ENCODE measurements at places on chromosomes 11 and 22.
A peak's percentile ranks its signal among the peaks of the same experiment; 100 is the strongest.

DNA sequence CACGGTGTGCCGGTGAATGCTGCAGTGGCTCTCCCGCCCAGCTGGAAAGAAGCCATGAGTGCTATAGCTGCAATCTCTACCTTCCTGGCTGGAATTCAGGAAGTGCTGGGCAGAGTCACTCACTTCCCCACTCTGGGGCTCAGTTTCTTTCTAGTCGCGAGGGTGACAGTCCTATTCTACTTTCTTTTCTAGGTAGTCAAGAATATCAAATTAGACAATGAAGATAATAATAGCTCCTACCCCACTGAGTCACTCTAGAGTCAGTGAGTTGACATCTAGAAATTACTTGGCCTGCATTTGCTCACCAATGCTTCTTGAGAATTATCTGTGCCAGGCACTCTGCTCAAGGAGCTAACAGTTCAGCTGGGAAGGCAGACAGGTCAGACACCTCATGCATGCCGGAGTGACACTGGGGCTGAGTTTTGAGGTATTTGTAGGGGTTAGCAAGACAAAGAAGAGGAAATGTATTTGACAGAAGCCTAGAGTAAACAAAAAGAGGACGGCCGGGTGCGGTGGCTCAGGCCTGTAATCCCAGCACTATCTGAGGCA, 3.2 kb downstream of the CENPM start:
- peak; percentile 28 for DNase-seq

DNA sequence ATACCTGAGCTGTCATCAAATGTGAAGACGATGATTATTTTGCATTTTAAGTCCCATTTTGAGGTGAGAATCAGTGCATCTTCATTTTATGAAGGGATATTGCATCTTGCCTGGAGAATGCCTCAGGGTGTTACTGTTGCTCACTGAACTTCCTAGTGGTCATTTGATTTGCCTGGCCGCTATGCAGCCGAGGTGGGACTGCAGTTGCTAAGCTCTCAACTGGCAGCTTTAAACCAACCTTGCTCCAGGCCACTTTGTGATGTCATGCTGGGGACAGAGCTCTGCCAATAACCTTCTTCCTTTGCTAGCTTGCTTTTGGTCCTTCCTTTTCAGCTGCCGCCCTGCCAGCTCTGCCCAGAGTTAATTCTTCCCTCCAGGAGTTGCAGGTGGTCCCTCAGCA, 409.4 kb upstream of the B3GAT1 start:
- no peak for DNase-seq

GRCh38 chr11:65593518-65594414, 1.8 kb downstream of the KCNK7 start:
- no peak for DNase-seq

- DNase-seq = no peak
Observed at GRCh38 chr11:13881226-13881905, 81.2 kb upstream of the SPON1 start.

- DNase-seq = peak; percentile 82
Observed at GRCh38 chr11:844693-845644, 2.3 kb downstream of the TSPAN4 start.

DNA sequence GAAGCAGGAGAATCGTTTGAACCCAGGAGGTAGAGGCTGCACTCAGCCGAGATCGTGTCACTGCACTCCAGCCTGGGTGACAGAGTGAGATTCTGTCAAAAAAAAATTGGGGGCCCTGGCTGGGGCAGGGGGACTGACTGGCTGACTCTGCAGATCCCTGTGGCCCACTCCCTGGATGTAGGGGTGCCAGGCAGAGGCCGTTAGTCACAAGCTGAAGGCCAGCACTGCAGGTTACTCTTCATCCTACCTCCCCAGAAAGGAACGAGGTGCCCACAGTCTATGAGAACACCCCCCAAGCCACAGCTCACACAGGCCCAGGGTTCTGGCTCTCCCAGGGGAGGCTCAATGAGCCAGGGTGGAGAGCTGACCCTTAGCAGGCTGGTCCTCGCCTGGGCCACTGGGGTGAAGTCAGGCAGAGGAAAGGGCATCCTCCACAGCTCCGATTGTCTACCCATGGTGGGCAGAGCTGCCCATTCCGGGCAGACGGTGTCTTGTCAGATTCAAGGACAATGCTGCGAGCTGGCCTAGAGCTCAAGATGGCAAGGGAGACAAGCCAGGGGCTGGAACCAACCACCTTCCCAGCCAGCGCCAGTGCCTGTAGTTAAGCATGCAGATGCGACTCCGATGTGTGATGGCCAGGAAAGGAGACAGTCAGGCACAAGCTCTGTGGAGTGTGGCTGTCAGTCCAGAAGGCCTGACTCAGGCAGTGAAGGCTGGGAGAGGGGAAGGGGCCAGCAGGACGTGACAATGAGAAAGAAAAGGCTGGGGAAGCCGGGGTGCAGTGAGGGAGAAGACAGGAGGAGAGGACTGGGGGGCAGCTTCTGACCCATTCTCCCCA, 12.4 kb downstream of the C11orf24 start:
- no peak for DNase-seq

DNA sequence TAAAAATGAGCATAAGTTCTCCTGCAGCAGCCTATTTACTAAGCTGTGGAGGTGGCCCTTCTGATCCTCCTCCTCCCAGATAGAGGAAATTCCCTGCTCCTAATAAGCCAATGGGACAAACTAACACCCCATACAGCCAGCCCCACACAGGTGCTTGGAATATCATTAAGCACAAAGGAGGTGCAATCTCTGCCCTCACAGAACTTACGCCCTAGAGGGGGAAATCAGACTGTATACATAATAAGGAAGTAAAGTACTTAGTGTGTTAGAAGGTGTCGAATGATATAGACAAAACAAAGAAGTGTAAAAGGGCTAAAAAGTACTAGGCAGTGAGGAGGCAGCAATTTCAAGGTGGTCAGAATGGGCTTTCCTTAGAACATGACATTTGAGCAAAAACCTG, 5.8 kb downstream of the MS4A12 start:
- DNase-seq = no peak

DNA sequence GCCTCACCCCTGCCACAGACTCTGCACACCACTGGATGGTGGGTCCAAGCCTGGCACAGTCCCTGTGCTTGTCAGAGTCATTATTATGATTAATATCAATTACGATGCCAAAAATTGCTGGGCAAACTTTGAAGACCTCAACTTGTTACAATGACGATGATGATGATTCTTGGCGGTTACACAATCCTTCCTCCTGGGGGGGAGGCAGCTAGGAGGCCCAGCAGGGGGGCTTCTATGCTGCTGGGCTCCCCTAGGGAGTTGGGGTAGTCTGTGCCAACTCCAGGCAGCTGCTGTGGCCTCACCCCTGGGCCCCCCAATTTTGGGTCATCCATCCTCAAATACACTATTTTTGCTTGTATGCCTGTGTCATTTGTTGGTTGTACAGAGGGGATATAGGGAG, 12.0 kb downstream of the SLC35E4 start:
- DNase-seq = no peak
